ENCODE measurements at places on chromosomes 11 and 22.

GRCh38 chr11:78784321-78785061 is 209.8 kb upstream of the NARS2 start:
- DNase-seq: peak; percentile 80

DNA sequence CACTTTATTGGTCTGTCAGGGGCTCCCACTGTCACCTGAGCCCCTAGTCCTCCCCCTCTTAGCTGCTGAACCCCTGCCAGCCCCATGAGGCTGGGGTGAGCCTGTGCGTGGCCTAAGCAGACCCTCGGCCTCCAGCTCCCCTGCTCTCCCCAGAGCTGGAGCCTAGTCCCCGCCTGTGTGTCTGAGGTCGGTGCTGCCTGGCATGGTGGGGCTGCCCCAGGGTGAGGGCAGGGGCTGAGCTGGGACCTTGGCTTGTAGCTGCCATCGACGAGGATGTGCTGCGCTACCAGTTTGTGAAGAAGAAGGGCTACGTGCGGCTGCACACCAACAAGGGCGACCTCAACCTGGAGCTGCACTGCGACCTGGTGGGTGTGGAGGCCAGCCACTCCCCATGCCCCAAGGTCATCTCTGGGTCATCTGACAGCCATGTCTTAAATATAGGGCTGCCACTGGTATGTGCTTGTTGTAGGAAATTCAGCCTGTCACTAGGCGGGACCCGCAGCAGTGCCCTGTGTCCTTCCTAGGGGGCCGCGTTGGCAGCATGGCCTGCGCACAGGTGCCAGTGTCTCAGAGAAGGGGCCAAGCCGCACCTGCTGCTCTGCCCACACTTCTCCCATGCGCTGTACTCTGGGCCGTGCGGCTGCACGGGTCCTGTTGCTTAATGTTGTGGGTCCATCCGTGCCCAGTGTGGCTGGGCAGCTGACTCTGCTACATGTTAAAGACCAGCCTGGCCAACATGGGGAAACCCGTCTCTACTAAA is 21.0 kb downstream of the PPIL2 start:
- no peak for DNase-seq

- DNase-seq: no peak
Measured at GRCh38 chr22:37940698-37941376, 12.6 kb downstream of the C22orf23 start.

DNA sequence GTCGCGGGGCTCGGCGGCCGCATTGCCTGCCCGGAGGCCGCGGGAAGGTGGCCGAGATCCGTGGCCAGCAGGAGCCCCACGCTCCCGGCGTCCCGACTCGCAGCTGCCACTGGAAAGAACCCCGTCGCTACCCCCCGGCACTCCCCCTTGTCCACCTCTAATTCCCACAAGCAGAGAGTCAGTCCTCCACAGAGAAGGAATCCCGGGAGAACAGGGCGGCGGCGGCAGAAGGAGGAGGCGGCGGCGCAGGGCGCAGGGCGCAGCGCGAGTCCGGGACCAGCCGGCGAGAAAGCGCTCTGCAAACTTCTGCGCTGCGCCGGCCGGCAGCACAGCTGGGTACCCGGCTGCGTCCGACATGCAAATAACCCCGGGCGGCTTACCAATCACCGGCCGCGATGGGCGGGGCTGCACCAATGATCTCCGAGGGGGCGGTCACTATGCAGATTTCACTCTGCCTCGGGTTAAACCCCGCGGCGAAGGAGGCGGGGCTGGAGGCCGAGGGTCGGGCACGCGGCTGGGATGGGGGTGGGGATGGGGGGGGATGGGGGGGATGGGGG is at the start of gene ABTB2:
Gene ABTB2 (minus strand): TSS at position 310 of the 557 bp plus-strand sequence.
- DNase-seq: peak; percentile 98

DNA sequence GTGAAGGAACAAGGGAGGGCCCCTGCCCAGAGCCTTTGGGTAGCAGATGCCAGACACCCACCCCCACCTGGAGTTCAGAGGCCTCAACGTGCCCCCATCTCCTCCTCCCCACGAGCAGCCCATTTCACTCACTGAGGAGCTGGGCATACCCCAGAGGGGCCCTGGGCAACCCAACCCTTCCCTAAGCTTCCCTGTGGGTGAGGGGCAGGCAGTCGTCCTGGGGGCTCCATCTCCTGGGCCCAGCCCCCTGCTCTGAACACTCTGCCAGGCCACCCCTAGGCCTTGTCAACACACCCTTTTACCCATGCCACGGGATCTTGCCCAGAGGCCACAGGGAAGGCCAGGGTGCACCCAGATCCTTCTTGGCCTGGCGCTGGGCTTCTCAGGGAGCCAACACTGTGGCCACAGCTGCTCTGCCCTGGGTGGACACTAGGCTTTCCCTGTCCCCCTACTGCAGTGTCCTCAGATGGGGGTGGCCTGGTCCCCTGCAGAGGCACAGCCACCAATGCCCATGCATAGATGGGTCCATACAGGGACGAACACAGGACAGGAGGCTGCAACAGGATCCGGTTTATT is 3.4 kb downstream of the SLC25A1 start:
- DNase-seq: no peak

GRCh38 chr22:19932367-19933206 is 9.0 kb upstream of the COMT start:
- no peak for DNase-seq

DNA sequence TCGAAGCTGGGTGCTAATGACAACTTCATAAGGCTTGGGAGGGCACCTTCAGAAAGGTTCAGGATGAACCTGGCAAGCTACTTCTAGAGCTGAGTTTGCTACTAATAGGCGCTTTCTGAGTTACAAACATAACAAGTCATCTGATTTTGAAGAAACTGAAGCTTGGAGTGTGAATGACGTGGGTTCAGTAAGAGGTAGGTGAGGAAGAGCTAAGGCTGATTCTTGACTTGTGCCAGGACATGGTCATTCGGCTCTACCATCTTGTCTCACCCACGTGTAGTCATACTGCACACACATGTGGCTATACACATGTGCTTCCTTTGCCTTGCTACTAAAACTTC is 56.4 kb downstream of the SWAP70 start:
- DNase-seq: no peak

DNA sequence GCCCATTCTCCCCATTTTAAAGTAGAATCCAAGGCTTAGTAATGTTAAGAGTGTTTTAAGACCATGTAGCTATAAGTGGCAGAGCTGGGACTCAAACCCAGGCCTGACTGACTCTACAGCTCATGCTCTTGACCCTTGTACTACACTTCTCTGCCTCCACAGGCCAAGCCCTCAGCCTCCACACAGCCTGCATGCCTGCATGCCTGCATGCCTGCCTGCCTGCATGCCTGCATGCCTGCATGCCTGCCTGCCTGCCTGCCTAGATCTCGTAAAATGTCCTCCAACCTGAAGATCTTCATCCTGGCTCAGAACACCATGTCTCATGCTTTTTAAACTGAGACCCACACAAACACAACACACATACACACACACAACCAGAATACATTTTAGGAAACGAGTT is 18.6 kb downstream of the TBC1D10A start:
- no peak for DNase-seq
